Stomach (tissue), 19 donors: ENCODE measurements at places on chromosomes 6 and 20. TPM values are rescaled to one million over a fixed set of nuclear protein-coding genes. Genes with fewer than 3 reads are reported as not detected.

PGC gene
- polyA plus RNA-seq: 26,682 TPM

CYP39A1 gene
- 4.7 TPM for polyA plus RNA-seq

DNA sequence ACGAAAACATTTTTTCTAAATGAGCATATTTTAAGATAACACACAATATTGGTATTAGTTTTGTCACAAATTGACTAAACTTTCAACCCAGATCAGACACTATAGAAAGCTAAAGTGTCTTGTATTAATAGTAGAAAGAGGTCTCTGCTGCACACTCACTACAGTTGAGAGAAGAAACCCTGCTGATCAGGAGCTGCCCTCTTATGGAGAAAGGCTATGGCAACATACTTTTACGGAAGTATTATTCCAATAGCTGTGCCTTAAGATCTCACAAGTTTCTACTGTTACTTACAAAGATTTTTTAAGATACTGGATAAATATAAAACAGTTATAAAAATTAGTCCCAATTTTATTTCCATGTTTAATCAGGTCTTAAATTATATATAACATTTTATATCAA lies 155.7 kb downstream of the RIMS1 start:
- peak; percentile 24 for DNase-seq

- DNase-seq: no peak
These were observed 4.9 kb downstream of the FOXC1 start for GRCh38 chr6:1614448-1615150.

GRCh38 chr6:44301106-44301505 lies 12.0 kb downstream of the AARS2 start:
- no peak for DNase-seq

EYA4 gene
- polyA plus RNA-seq: 0.15 TPM

CDC25B gene
- 22.6 TPM for polyA plus RNA-seq

THBS2 gene
- 0.70 TPM for polyA plus RNA-seq

CASS4 gene
- polyA plus RNA-seq: 0.23 TPM

DNA sequence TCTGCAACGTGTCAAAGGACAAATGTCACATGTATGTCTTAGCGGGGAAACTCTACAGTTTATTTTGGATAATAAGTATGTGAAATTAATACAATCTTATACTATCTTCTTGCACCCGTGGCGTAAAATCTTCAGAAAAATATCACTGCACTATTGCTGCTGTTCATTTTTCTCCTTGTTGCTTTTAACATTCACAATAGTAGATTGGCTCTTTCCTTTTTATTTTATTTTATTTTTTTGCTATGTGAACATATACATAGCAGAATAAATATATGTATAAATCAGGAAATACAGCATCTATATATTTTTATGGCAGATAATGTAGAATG lies 15.4 kb downstream of the GPR31 start:
- no peak for DNase-seq

HCRTR2 gene
- polyA plus RNA-seq: not detected

- no peak for DNase-seq
These were observed 55.3 kb upstream of the JAG1 start for GRCh38 chr20:10728873-10729670.

TMEM30A gene
- 28.3 TPM for polyA plus RNA-seq

DNA sequence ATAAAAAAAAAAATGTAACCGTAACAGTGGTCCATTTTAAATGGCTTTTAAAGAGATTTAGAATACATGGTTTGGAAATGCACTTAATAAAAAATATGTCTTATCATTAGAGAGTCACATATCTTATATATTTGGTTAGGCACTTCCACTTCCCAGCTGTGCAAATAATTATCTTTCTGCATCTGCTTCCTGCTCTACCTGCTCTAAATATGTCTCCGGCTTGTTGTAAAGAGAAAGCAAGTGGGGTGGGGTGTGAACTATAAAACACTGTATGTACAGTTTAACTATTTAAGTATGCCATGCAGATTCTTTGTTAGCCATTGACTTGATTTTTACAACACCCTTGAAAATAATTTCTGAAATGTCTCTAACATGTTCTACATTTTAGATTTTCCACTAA lies 106.3 kb downstream of the NKAIN2 start:
- DNase-seq: peak; percentile 23

RCAN2 gene
- 23.8 TPM for polyA plus RNA-seq
